ENCODE measurements at places on chromosomes 16 and 17. TPM values are rescaled to one million over a fixed set of nuclear protein-coding genes. Genes with fewer than 3 reads are reported as not detected.

SMARCD2 gene
- 58.9 TPM for polyA plus RNA-seq

DNA sequence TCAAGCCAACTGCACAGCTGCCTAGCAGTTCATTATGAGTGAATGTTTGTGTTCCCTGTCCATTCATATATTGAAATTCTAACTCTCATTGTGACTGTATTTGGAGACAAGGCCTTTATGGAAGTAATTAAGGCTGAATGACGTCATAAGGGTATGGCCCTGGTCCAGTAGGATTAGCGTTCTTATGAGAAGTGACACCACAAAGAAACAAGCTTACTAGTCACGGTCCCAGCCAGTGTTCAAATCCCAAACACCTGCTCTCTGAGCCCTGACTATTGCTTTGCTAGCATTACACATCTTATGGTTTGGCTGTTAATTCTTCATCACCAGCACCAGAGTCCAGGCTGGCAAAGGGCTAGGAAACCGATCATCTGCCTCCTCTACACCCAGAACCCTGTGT is 2.2 kb downstream of the ZNF668 start:
- DNase-seq = no peak

DNA sequence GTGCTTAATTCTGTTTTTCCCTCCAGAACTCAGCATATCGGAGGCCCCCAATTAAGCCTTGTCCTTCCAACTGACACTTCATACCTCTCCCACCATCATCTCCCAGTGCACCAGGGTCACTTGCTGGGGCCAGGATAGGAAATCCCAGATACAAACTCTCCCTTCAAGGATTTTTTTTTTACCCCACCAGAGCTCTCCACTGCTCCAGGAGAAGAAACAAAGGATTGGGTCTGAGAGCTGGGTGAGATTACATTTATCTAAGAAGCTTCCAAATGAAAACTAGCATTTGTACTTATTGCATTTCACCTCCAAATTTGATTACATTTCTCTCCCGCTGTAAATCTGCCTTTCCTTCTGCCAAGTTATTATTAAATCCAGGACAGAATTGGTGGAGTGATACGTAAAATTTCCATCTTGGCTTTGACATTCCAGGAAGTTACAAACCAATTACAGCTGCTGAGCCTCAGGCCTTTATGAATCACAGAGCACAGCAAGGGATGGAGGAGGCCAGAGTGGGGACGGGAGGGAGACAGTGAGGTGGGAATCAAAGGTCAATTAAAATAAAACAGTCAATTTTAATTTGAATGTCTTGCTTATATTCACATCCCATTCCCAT is 123.5 kb downstream of the USP31 start:
- DNase-seq = no peak

DNA sequence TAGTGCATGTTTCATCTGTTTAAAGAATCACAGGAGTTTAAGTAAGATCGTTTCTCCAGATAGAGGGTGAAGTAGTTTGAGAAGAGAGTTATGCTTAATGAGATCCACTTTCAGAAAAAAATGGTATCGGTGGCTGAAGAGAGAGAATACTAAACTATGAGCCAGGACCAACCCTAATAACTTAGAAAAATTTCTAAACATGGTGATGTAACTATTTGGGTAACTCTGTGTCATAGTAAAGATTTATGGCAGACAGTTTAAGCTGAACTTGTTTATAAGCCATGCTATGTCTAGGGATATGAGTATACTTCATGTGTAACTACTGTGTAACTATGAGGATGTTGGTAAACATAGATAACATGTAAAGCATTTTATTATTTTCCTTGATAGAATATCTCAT is 489.5 kb downstream of the KCNJ2 start:
- DNase-seq = no peak

PPL gene
- 30.3 TPM for polyA plus RNA-seq

GRCh38 chr16:72162105-72162692 is 9.8 kb downstream of the PMFBP1 start:
- no peak for DNase-seq

DNA sequence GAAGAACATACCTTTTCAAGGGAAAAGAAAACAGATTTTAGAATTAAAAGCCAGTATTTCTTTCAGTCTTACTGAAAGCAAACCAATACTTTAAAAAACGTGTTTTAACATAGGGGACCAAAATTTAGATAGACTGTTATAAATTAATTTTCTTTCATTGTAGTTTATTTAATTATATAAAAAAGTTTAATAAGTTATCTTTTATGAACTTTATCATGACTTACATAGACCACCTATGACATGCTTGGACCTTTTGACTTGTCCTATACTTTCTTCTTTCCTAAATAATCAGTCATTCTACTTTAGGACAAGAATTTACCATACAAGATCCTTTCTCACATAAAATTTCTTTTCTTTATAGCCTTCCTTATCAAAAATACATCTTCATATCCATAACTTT is 102.0 kb upstream of the HAS3 start:
- no peak for DNase-seq

DNA sequence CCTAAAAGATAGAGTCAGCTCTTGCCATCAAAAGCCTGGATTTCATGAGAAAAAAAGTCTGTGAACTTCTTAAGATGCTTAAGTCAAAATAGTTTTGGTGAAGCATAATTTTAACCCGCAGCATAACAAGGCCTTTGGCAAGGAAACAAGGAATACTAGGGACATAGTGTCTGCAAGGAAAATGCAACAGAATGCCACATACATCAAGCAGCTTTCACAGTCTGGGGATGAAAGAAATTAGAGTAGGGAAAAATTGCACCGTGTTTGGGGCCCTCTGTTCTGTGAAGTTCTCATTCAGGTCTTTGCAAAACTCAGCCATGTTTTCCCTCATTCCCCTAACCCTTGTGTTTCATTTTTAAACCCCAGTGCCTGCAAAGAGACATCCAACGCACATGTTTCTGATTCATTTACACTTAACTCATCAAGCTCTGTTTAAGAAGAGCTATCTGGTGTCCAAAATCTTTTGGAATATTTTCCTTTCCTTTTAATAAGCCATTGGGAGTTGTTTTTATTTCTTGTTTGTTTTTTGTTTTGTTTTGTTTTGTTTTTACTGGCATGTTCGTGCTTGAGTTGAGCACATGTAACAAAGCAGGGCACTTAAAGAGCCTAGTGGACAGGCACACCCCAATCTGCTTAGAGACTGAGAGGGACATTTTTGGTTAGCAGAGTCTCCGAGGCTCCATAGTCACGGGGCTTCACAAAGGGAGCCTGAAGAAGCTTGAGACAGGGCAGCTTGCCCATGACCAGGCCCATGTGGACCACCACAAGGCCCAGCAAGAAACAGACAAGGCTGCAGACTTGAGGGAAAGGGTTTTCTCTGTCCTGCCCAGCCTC is 116.5 kb downstream of the ANKFN1 start:
- no peak for DNase-seq

GRCh38 chr17:79831265-79832217 is 7.7 kb downstream of the CBX4 start:
- DNase-seq = no peak

DNA sequence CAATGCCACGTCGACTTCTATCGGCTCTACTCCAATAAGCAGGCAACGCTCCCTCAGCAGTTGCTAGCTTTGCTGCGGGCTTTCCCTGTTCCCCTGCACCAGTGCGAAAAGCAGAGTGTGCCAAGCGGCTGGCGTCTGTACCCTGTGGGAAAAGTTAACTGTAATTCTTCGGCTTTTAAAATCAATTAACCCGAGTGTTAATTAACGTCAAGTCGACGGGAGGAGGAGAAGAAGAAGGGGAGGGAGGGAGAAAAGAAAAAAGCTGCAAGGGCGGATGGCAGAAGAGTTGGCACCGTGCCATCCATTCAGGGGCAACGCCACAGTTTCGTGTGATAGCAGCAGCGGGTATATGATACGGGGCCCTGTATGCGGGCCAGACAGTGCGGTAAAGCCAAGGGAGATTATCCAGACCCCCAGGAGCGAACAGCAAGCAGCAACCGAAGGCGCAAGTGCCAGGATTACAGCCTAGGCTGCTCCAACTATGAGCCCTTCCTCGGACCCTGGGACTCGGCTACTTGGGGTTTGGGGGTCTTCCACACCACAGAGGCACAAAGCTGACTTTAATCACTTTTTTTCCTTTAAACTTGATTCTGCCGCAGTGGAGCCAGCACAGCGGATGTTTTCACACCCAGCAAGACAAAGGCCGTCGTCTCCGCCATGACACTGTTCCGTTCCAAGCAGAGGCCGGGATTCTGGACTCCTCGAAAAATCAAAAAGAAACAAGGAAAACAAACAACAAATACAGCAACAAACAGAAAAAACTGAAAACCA is 253.8 kb upstream of the PMFBP1 start:
- DNase-seq = no peak

GNG13 gene
- polyA plus RNA-seq = 0.42 TPM

DNA sequence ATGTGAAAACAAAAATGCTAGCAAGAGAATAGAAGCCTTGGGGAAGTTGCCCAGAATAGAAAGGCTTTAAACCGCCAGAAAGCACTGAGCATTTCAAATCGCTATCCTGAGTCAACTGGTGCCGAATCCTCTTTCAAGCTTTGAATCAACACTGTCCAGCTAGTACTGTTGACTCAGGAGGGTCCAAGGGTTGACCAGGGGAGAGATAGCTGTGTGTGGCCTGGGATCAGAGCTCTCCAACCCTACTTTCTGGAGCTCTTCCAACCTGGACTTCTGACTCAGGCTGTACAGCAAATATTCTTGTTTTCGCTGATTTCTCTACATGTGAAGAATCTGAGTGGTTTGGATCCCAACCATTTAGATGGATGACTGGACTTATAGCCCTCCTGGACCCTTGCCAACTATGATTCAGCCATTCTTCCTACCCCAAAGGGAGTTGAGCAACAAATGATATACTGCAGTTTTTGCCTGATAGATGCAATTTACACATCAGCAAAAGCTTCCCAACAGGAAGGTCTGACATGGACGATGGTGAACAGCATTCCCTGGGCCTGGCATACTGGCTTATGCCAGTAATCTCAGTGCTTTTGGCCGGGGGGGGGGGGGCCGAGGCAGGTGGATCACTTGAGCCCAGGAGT is 154.0 kb upstream of the SDK2 start:
- DNase-seq = no peak

DNA sequence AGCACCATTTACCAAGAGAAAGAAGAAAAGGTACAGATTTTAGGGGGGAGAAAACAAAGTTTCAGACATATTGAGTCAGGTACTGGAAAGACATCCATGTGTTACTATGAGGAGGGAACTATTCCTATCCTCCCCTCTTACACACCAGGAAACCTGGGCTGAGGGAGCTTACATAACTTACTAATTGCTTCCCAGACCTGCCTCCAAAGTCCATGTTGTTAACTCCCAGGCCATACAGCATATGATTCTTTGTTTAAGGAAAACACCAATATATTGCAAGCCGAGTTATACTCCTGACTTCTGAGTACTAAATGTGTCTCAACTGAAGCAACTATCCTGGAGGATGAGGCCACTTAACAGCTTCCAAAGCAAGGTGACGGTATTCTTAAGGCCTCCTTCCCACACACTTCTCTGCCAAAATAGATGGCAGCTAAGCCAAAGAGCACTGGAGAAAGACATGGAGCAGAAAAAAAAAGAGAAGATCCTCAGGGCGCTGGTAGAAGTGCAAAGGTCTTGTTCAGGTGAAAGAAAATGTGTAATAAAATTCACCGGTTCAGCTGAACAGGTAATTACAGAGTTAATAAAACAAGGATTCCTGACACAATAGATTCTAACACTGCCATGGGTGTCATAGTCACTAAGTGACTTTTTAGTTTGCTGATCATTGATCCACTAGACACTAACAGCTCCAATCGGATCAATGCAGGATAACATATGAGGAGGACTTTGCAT is 151.1 kb downstream of the SKAP1 start:
- DNase-seq = no peak

- DNase-seq = no peak
Observed at GRCh38 chr16:20821682-20822081, 15.4 kb downstream of the REXO5 start.

SPATA32 gene
- 0.38 TPM for polyA plus RNA-seq

DNA sequence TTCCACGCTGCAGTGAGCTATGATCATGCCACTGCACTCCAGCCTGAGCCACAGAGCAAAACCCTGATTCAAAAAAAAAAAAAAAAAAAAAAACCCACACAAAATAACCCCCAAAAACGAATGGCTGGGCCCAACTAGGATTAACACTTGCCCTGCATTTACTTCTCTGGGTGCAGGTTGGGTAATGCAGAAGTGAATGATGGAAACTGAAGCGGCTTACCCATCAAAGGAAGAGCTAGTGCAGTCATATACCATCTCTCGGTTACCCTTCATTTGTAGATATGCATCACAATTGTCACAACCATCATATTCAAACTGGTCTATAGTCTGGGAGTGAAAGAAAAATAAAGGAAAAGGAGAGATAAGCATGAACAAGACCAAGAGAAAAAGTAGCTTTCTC is 819 bp downstream of the SUPT4H1 start:
- DNase-seq = no peak

GRCh38 chr17:40443196-40443987 is at the start of gene IGFBP4:
Gene IGFBP4, plus strand, starts transcription at chr17:40443450. Its CDS starts 286 bp downstream, at chr17:40443736.
- DNase-seq = peak; percentile 86

DNA sequence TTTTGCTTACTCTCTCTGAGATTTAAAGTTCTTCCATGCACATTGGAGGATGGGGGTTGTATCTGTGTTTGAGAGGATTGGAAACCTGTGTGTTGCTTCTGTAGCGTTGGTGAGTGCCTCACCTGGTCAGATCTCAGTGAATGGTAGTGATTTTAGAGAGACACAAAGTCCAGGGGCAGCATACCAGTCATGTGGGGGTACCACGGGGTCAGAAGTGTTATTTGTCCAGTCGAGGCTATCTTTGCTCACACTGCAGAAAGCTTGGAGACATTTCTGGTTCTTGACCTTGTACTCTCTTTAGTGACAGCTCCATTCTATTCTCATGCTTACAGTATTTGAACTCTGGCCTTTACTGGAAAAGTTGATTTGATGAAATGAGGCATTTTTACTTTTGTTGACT is 23.7 kb downstream of the PRKAR1A start:
- DNase-seq = no peak

DNA sequence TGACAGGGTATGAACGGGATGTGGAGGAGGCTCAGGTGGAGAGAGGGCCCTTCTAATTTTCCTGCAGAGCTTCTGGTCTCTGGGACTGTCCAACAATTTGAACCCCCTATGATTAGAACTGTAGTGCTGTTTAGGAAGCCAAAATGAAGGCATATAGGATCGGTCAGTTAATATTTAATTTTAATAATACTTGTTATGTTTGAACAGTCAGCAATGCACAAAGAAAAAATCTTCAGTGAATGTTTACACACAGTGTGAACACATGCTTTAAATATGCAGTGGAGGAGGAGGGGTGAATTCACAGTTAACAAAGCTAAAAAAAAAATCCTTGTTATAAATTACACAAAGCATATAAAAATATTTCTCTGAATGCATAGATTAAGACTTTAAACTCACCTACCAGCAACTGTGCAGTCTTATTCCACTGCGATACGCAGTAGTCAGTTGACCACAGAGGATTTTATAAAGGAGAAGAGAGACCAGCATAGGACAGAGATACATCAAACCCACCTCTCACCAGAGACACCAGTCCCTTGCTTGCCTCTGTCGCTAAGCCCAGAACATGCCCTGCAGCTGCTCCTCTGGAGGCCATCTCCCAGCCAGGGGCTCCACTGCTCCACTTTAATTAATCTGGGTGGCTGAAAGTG is 14.6 kb downstream of the ANKRD40 start:
- no peak for DNase-seq

GRCh38 chr17:48553826-48554225 is 8.9 kb upstream of the HOXB2 start:
- DNase-seq = no peak
